Effector memory CD8-positive, alpha-beta T cell (primary cell): ENCODE measurements at places on chromosomes 1 and 21.
A peak's percentile ranks its signal among the peaks of the same experiment; 100 is the strongest.

GRCh38 chr1:203565049-203565448 is 61.6 kb upstream of the ATP2B4 start:
- DNase-seq, result no peak

- DNase-seq, result no peak
Observed at GRCh38 chr1:11682287-11682771, 1.4 kb upstream of the MAD2L2 start.

DNA sequence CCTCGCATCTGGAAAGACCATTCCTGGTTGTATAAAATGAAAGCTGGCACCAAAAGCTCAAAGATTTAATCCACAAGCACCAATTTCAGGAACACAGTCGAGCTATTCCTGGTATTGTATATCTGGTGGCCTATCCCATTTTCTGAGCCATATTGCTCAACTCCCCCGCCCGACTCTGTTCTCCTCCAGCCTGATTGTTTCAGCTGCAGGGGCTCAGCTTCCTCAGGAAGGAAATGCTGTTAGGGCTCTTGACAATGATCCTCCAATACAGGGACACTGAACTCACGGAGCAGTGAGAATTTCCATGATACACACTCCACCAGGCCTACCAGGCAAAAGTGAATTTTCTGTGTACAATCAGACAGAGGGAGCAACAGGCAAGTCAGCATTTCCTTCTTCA is 16.9 kb upstream of the TDRD10 start:
- no peak for DNase-seq

DNA sequence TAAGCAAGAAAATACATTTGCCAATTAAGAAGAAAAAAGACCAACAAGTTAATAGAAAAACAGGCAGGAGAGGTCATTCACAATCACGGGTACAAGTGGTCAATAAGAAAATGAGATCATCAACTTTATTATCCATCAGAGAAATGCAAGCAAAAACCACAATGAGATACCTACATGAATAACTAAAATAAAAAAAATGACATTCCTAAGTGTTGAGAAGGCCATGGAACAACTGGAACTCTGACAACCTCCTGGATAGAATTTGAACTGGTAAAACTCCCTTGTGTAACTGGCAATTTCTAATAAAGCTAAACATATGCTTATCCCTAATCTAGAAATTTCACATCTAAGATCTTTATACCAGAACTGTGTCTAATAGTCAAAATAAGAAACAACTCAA is 135.4 kb upstream of the BACE2 start:
- no peak for DNase-seq

GRCh38 chr1:66787641-66788040 is 13.4 kb downstream of the INSL5 start:
- no peak for DNase-seq

DNA sequence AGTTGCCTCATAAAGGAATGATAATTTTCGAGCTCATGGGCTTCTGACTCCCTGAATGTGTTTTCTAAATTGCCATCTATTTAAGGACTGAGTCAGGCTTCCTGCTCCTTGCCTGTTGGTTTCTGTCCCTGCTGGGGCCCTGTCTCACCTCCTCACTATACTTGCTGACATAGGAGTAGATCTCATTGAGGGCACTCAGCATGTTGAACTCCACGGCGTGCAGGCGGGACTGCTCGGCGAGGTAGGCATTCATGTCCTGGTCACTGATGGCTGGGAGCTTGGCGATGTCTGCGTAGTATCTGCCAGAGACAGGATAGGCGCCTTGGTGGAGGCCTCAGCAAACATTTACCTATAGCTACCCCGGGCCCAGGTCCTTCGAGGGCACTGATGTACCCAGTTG is 116.9 kb upstream of the CD34 start:
- DNase-seq, result no peak

- DNase-seq, result no peak
Observed at GRCh38 chr1:11913291-11913690, 12.9 kb downstream of the KIAA2013 start.

- peak; percentile 40 for DNase-seq
Observed at GRCh38 chr1:6466023-6466422, at the start of gene TNFRSF25. TSS of gene TNFRSF25 (minus strand) at chr1:6466173. CDS start at chr1:6466107, 66 bp downstream.

DNA sequence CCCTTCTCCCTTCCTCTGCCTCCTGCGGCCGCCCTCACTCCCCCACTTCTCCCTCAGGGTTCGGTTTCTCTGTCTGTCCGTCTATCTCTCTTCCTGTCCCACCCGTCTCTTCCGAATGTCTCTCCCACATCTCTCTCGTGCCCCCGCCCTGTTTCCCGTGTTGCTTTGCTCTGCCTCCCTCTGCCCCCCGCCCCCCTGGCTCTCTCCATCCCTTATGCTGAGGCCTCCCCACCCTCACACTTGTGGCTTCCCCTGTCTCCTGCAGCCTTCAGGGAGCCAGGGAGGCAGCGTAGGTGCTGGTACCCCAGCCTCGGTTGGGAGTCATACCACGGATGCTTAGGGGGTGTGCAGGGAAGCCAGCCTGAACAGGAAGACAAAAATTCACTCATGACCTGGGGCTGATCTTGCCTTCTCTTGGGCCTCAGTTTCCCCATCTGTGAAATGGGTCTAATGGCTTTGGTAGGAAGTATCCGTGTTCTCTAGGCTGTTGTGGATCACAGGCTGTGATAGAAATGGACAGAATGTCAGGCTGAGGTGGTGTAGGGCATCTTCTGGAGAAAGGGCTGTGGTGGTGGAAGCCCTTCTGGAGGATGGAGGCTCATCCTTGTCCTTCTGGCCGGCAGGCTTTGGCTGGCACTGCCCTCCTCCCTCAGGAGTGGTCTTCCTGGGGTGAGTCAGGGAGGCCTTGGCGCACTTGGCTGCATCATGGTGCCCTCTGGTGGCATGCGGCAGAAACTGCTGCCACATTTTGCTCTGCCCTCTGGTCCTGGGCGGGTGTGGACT is 55.5 kb downstream of the FOXO6 start:
- peak; percentile 63 for DNase-seq

GRCh38 chr1:66729523-66729922 is 22.7 kb upstream of the DYNLT5 start:
- DNase-seq, result no peak

DNA sequence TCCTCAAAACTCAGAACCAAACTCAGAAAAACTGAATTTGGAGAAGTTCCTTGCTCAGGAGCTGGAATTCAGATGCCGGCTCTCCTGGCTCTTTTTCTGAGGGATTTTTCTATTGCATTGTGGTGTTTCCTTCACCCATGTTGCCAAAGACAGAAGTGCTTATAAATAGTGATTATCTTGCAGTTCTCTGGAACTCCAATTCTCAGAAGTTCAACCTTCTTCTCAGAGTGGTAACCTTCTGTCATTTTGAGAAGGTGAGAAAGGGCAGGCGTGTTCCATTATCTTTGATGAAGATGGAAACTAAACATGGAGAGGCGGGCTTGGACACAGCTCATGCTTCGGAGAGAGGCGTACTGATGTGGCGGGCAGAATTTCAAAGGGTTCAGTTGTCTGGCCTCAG is 12.4 kb upstream of the ETV3 start:
- no peak for DNase-seq

DNA sequence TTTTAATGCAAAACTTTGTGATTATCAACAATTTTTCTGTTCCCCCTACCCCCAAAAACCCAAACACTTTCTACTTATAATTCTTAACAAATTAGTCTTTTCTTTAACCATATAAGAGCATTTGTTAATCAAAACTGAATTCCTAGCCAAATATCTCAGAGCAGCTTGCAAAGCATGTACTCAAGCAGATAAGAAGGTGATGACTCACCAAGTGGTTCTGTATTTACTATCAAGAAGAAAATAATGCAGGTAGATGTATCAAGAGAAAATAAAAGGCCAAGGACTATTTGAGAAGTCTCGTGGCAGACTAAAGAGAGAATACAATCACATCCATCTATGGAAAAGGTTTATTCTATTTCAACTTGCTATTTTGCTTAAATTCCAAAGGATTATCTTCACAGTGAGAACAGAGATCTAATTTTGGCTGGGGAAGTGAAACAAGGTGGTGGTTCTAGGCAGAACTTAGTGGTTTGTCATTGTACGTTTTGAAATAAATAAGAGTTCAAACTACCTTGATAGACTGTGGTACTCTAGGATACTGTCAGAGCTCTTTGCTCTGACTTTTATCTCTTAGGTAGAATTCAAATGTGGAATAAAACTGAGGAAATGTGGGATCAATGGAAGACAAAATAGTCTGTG is 94.7 kb upstream of the NRIP1 start:
- no peak for DNase-seq

DNA sequence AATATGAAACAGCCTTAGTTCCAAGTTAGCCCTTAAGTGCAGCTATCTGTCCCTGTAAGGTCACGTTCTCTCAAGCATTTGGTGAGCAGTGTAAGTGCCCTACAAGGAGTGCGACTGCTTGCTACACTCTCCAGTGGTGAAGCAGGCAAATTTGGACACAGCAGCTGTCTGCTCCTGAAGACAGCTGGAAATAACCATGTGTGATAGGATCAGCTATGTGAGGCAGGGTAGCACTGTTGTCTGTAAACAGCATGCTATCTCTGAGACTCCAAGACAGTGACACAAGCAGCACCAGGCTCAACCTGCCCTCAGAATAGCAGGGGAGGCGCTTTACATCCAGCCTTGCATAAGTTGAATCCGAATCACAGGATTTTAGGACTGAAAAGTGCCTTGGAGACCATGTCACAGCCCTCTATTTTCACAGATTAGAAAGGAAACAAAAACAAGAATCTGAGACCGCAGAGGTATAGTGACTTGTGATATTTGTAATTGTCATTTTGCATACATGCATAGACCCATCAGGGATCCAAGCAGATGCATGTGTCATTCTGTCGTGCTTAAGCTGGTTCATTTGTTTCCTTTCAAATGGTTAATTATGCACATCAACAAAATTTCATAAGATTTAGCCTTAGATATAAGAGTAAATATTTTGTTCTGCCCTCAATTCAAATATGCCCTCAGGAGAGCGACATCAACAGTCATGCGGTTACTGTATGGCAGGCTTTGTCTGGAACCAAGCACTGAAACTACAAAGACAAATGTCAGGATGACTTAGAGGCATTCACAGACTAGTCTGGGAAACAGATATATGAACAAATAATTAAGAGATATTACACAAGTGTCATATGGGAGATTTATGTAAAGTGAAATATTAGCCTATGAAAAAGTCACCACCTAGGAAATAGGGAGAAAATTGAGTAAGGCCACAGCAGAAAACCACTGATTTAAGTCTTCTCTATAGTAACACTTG is 134.9 kb upstream of the NRIP1 start:
- no peak for DNase-seq

DNA sequence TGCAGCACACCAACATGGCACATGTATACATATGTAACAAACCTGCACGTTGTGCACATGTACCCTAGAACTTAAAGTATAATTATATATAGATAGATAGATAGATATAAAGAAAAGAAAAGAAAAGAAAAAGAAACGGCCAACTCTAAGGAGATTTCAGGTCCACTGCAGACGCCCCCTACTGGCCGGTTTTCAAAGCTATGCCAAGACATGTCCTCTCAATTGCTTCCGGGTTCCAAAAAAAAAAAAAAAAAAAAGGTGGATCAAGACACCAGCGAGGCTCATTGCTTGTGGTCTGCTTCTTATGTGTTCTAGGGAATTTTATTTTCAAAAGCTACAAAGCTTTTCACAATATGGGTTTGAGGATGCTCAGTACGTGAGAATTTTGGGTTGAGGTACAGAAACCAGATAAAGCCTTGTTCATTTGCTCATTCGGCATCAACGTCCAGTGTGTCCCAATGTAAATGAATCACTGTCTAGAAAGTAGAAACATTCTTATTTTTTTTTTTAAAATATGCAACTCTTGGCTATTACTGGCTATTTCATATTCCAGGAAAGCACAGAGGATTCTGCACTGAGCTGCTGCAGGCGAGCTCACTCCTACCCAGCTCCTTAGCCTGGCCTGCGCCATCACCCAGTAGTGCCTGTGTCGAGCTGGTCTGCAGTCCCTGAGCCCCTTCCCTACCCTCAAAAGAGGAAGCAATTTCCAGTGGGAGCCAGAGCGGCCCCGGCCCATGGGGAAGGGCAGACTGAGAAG is 643.0 kb downstream of the KIF26B start:
- DNase-seq, result no peak

DNA sequence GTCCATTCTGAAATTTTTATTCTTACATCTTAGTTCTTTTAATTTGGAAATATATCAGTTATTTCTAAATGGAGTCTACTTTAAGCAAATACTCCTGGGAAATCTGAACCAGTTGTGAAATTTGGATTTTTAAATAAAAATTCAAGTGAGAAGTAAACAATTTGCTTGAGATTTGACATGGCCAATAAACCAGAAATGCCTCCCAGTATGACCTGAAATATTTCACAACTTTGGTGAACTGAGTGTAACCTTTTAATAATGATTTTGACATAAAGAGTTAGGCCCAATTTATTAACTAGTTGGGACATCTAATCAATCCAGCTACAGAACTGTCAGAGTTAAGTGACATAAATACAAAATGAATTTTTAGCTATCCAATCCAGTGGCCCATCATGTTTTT is 192.0 kb downstream of the ZC3H11B start:
- DNase-seq, result no peak
